ENCODE measurements at places on chromosomes 13 and 19. TPM values are rescaled to one million over a fixed set of nuclear protein-coding genes. Genes with fewer than 3 reads are reported as not detected.

Gene CYP2A6
- total RNA-seq: not detected

GRCh38 chr19:38385804-38386257 lies 2.0 kb downstream of the GGN start:
- H3K27ac ChIP-seq: no peak overlapping the region
- DNase-seq: peak; percentile 43
- H3K4me3 ChIP-seq: no peak overlapping the region

- no peaks in the 10 kb centered on the region for H3K27me3 ChIP-seq
- H3K4me3 ChIP-seq: no peak overlapping the region
- H3K4me1 ChIP-seq: no peaks in the 10 kb centered on the region
- H3K36me3 ChIP-seq: no peaks in the 10 kb centered on the region
- H3K27ac ChIP-seq: no peak overlapping the region
- DNase-seq: no peak
Measured at GRCh38 chr13:67353941-67354340, 123.8 kb upstream of the PCDH9 start.

Gene PABPC3
- 1.8 TPM for total RNA-seq

DNA sequence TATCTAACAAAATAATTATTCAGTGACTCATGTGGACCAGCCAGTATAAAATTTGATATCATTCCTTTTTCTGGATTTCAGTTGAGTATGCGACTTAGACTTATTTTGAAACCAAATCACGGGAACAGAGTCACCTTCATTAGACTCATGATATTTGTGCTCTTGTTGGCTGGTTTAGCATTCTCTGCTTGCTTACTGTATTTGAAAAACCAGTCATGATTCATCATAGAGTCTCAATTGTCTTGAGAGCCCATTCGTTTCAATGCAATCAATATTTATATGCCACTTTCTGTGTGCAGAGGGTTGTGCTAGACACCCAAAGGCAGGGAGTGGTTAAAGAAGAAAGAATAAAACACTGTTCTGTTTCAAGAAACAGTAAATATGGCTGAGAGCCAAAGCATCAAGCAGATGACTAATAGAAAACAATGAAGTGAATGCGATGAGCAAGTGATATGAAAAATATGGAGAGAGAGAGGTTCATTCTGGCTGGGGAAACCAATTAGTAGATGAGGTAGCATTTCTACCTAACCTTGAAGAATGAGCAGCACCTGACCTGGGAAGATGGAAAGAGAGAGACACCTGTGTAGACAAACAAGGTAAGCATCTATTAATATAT lies 99.6 kb upstream of the MBNL2 start:
- H3K27ac ChIP-seq: no peak overlapping the region
- H3K36me3 ChIP-seq: no peaks in the 10 kb centered on the region
- no peak overlapping the region for H3K4me3 ChIP-seq
- peaks cover 21% of the 10 kb centered on the region for H3K4me1 ChIP-seq

- DNase-seq: no peak
- no peak overlapping the region for H3K4me3 ChIP-seq
- H3K36me3 ChIP-seq: no peaks in the 10 kb centered on the region
- H3K27ac ChIP-seq: no peak overlapping the region
- peaks cover 2% of the 10 kb centered on the region for H3K27me3 ChIP-seq
Measured at GRCh38 chr13:102715447-102715846, 20.6 kb upstream of the METTL21C start.

- H3K4me3 ChIP-seq: no peak overlapping the region
- no peak overlapping the region for H3K27ac ChIP-seq
- no peaks in the 10 kb centered on the region for H3K27me3 ChIP-seq
- H3K4me1 ChIP-seq: no peaks in the 10 kb centered on the region
- no peak for DNase-seq
- H3K36me3 ChIP-seq: no peaks in the 10 kb centered on the region
Measured at GRCh38 chr13:106318941-106319411, 216.5 kb downstream of the EFNB2 start.

- H3K4me1 ChIP-seq: peaks cover 7% of the 10 kb centered on the region
- no peak for DNase-seq
- no peaks in the 10 kb centered on the region for H3K36me3 ChIP-seq
Measured at GRCh38 chr19:17602872-17603510, 47.5 kb downstream of the COLGALT1 start.

DNA sequence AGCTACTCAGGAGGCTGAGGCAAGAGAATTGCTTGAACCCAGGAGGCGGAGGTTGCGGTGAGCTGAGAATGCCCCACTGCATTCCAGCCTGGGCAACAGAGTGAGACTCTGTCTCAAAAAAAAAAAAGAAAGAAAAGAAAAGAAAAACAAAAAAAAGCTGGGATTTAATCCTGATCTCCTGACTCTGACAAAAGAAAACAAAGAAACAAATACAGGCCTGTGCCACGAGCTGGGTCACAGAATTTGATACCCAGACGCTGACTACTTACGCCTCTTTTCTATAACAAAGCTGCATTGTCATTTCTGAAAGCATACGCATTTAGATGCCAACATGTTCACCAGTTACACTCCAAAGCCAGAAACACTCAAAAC lies 18.2 kb upstream of the GTF2F2 start:
- no peak overlapping the region for H3K4me3 ChIP-seq
- no peak overlapping the region for H3K27ac ChIP-seq
- no peaks in the 10 kb centered on the region for H3K36me3 ChIP-seq
- DNase-seq: no peak
- no peaks in the 10 kb centered on the region for H3K4me1 ChIP-seq

GRCh38 chr13:22926748-22927400 lies 253.9 kb upstream of the SGCG start:
- no peak for DNase-seq
- peaks cover 28% of the 10 kb centered on the region for H3K27me3 ChIP-seq
- H3K4me3 ChIP-seq: no peak overlapping the region
- H3K27ac ChIP-seq: no peak overlapping the region
- no peaks in the 10 kb centered on the region for H3K36me3 ChIP-seq
- H3K4me1 ChIP-seq: peaks cover 2% of the 10 kb centered on the region

DNA sequence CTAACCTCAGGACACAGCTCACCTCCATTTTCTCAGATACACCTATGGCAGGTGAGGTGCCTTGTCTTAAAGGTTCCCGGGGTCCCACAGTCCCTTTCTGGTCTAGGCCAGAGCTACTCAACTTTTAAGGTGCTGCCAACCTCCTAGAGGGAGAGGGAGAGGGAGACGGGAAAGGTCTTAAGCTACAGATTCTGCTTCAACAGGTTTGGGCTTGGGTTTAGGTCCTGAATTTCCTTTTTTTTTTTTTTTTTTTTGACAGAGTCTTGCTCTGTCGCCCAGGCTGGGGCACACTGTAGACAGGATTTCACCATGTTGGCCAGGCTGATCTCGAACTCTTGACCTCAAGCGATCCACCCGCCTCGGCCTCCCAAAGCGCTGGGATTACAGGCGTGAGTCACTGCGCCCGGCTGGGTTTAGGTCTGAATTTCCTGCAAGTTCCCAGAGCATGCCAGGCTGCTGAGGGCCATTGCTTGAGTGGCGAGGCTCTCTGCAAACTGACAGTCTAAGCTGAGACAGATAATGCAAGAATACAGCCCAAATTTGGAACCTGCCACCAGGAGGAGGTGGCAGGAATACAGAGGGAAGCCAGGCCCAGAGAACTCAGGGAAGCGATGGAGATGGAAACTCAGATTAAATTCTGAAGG lies 7.8 kb upstream of the SYCN start:
- DNase-seq: no peak
- no peaks in the 10 kb centered on the region for H3K4me1 ChIP-seq
- H3K4me3 ChIP-seq: no peak overlapping the region
- H3K36me3 ChIP-seq: no peaks in the 10 kb centered on the region
- peaks cover under 1% of the 10 kb centered on the region for H3K27me3 ChIP-seq

Gene TIMM44
- total RNA-seq: 92.3 TPM

GRCh38 chr19:30562981-30563380 lies 190.8 kb downstream of the ZNF536 start:
- H3K27me3 ChIP-seq: no peaks in the 10 kb centered on the region
- DNase-seq: no peak
- no peak overlapping the region for H3K4me3 ChIP-seq
- no peak overlapping the region for H3K27ac ChIP-seq

DNA sequence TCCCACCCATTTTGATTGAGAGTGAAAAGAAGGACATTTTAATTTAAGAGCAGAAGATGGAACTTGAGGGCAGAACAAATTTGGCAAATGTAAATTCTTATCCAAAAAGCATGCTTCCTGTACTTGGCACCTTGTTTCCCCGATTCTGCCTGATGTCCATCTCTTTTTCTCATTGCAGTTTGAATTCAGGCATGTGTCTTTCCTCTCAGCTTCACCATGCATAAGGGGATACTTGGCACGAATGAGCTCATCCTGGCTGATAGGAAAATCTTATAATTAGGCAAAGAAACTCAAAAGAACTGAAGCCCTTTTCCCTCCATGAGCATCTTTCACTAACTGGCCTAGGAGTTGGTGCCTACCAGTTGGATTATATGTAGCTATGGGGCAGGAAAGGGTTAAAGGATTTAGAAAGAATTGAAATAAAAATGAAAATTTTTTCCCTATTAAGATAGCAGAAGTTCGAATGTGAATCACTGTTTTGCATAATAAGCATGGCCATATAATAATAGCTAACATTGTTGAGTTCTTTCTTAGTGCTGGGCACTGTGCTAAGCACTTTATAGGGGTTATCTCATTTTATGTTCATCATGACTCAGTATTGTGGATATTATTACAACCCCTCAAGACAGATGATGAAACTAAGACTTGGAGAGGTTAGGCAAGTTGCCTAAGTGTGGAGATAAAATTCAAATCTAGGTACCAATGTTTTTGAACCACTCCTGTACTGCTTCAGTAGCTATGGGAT lies 386.6 kb downstream of the KCNRG start:
- no peaks in the 10 kb centered on the region for H3K27me3 ChIP-seq
- no peaks in the 10 kb centered on the region for H3K4me1 ChIP-seq
- no peak for DNase-seq
- no peaks in the 10 kb centered on the region for H3K36me3 ChIP-seq

GRCh38 chr19:42288881-42289555 lies 12.9 kb upstream of the PRR19 start:
- H3K36me3 ChIP-seq: peaks cover 16% of the 10 kb centered on the region
- H3K4me1 ChIP-seq: peaks cover 18% of the 10 kb centered on the region

Gene ADAMTS10
- total RNA-seq: 4.0 TPM

DNA sequence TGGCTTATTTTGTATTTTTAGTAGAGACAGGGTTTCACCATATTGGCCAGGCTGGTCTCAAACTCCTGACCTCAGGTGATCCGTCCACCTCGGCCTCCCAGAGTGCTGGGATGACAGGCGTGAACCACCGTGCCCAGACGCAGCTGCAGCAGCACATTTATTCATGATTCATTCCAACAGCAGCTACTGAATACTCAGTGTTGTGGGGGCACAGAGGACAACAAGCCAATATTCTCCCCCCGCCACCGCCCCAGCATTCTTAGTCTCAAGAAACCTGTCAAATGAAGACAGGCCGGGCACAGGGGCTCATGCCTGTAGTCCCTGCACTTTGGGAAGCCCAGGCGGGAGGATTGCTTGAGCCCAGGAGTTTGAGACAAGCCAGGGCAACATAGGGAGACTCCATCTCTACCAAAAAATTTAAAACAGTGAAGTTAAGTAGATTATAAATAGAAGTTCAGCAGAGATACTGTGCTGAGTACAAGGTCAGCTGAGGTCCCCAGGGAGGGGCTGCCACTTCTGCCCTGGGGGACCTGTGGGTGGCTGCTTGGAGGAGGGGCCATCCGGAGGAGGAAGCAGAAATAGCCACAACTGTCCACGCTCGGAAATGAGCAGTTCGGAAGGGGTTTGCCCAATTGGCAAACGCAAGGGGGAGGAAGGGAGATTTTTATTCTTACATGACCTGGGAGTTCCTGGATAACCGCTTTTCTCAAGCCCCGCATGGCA lies 4.3 kb downstream of the DOT1L start:
- H3K4me1 ChIP-seq: peaks cover 63% of the 10 kb centered on the region
- peak overlapping the region; percentile 63 for H3K4me3 ChIP-seq
- peak overlapping the region; percentile 92 for H3K27ac ChIP-seq
- peak; percentile 45 for DNase-seq
- H3K36me3 ChIP-seq: peaks cover 29% of the 10 kb centered on the region

- no peaks in the 10 kb centered on the region for H3K36me3 ChIP-seq
- no peak for DNase-seq
- no peak overlapping the region for H3K27ac ChIP-seq
- H3K4me3 ChIP-seq: no peak overlapping the region
- peaks cover 17% of the 10 kb centered on the region for H3K4me1 ChIP-seq
- H3K27me3 ChIP-seq: peaks cover 12% of the 10 kb centered on the region
Measured at GRCh38 chr13:28542804-28543203, 47.9 kb upstream of the FLT1 start.

- H3K27ac ChIP-seq: no peak overlapping the region
- no peak for DNase-seq
- H3K27me3 ChIP-seq: no peaks in the 10 kb centered on the region
Measured at GRCh38 chr13:110541526-110541920, 20.0 kb downstream of the RAB20 start.

GRCh38 chr19:44643605-44644401 lies at the start of gene PVR:
TSS of gene PVR (plus strand) at chr19:44643910. CDS start at chr19:44644097, 187 bp downstream.
- DNase-seq: peak; percentile 54
- peaks cover 6% of the 10 kb centered on the region for H3K4me1 ChIP-seq
- no peak within 1 kb of the TSS for H3K27ac ChIP-seq
- H3K4me3 ChIP-seq: peak within 1 kb of the TSS; percentile 82
- H3K36me3 ChIP-seq: no peaks in the 10 kb centered on the region

Gene PLIN5
- total RNA-seq: 0.27 TPM

Gene IGSF23
- not detected for total RNA-seq

DNA sequence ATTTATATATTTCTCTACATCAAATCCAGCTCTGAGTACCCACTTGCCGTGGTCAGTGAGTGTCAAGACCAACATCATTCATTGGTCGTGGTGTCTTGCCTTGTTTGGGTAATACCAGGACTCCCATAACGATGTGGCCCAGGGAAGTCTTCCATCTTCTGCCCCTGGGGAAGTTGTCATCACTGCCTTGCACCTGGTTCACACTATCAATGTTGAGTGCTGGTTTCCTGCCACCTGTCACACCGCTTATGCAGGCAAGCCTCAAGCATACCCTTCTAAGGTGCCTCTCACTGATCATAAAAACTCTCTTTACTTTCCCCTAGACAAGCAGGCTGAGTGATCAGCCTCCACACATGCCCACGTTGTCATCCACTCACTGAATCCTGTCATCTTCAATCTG lies 382.4 kb downstream of the KCTD12 start:
- H3K27me3 ChIP-seq: no peaks in the 10 kb centered on the region
- no peaks in the 10 kb centered on the region for H3K36me3 ChIP-seq
- H3K4me1 ChIP-seq: no peaks in the 10 kb centered on the region
- no peak for DNase-seq

Gene PTBP1
- total RNA-seq: 581 TPM

DNA sequence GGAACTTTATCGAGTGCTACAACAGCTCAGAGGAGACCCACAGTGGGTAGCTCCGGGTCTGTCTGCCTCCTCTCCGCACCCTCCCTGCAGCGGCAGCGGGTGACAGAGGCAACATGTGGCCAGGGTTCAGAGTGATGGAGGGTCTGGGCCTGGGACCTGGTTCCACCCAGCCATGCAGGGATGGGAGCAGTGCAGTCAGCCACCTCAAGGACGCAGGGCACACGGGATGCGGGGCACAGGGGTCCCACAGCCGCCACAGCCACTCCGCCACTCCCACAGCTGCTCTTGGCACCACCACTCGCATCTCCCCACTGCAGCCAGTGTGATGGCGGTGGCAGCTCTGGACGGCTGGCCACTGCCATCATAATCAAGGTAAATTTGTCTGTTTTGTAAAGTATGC lies 892.9 kb downstream of the OLFM4 start:
- no peaks in the 10 kb centered on the region for H3K27me3 ChIP-seq
- no peak overlapping the region for H3K4me3 ChIP-seq
- no peaks in the 10 kb centered on the region for H3K36me3 ChIP-seq
- H3K4me1 ChIP-seq: no peaks in the 10 kb centered on the region
- H3K27ac ChIP-seq: no peak overlapping the region
- DNase-seq: no peak

Data from activated CD8-positive, alpha-beta T cell treated with anti-CD3 and anti-CD28 coated beads for 36 hours (primary cell).